ENCODE measurements at places on chromosomes 3 and 15. TPM values are rescaled to one million over a fixed set of nuclear protein-coding genes. Genes with fewer than 3 reads are reported as not detected.

DNA sequence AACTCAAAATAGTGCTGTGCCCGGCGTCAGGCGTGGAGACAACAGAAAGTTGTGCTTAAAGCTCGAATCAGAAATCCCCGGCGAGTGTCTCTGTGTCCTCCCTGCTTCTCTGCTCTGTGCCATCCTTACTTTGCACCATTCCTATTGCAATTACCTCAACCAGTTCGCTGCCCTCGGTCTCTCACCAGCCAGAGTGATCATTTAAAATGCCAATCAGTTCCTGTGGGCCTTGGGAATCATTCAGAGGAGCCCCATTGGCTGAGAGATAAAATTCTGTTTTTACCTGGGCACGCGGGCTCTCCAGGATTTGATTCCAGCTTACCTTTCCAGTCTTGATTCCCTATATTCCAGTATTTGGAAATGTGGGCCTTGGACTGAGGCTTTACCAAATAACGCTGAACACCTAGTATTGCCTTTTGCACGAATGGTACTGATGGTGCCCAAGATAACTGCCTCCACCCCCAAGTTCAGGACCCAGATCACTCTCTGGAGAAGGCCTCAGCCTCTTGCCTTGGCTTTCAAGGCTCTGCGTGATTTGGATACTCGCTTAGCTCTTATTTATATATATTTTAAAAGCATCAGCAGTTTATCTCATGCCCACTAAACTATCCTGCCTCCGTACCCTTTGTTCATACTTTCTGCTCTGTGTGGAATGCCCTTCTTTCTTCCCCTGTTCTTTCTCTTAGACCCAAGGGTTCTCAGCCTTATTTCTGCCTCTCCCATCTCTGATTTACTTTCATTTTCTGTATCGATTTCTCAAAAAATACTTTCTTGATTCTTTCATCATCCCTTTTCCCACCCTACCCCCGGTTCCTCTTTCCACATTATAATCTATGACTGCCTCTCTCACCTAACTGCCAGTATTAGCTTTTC lies 863 bp downstream of the PSMA4 start:
- no peak for DNase-seq
- no peaks in the 10 kb centered on the region for H3K27me3 ChIP-seq
- no peaks in the 10 kb centered on the region for H3K36me3 ChIP-seq
- H3K4me1 ChIP-seq: no peaks in the 10 kb centered on the region

DNA sequence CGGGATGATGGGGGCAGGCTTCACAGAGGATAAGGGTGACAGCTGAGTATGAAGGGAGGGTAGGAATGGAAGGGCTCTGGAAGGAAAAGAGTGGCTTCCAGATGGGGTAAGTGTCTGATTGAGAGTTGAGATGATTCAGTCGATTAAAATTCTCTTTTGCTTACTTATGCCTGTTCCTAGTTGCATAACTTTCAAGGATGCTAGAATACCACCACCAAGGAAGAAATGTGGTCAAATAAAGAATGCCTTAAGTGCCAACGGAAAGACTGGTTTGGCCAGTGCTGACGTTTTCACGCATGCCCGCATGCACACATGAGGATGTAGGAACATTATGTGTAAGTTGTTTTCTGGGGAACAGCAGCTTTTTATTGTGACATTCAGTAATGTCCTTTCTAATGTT lies 263.4 kb upstream of the WNT5A start:
- H3K4me1 ChIP-seq: no peaks in the 10 kb centered on the region
- no peak overlapping the region for H3K4me3 ChIP-seq
- DNase-seq: peak; percentile 76

NAALADL2 gene
- total RNA-seq: 12.0 TPM

DNA sequence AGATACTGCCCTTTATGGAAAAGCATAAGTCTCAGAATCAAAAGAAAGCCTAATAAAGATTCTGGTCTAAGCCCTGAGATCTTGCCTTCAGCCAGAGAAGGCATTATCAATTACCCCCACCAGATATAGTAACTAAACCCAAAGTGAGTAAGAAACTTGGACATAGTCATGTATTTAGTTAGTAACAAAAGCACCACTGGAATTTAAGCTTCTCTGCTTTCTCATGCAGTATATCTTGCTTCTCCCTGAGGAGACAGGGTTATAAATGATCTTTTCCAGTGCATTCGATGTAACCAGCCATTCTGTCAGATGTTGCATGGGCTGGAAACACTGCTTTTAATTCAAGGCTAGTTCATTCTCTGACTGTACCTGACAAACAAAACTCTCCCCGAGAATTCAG lies 946.7 kb downstream of the NAALADL2 start:
- H3K27ac ChIP-seq: no peak overlapping the region
- no peaks in the 10 kb centered on the region for H3K36me3 ChIP-seq
- H3K4me3 ChIP-seq: no peak overlapping the region
- no peaks in the 10 kb centered on the region for H3K27me3 ChIP-seq
- no peak for DNase-seq

- H3K4me3 ChIP-seq: no peak overlapping the region
- no peaks in the 10 kb centered on the region for H3K36me3 ChIP-seq
- no peaks in the 10 kb centered on the region for H3K27me3 ChIP-seq
- no peak overlapping the region for H3K27ac ChIP-seq
Measured at GRCh38 chr3:2211568-2211967, 112.9 kb downstream of the CNTN4 start.

- H3K27me3 ChIP-seq: no peaks in the 10 kb centered on the region
- H3K4me3 ChIP-seq: no peak overlapping the region
- no peak overlapping the region for H3K27ac ChIP-seq
- no peaks in the 10 kb centered on the region for H3K4me1 ChIP-seq
- peak; percentile 45 for DNase-seq
Measured at GRCh38 chr3:112111785-112112402, 21.2 kb downstream of the GCSAM start.

DNA sequence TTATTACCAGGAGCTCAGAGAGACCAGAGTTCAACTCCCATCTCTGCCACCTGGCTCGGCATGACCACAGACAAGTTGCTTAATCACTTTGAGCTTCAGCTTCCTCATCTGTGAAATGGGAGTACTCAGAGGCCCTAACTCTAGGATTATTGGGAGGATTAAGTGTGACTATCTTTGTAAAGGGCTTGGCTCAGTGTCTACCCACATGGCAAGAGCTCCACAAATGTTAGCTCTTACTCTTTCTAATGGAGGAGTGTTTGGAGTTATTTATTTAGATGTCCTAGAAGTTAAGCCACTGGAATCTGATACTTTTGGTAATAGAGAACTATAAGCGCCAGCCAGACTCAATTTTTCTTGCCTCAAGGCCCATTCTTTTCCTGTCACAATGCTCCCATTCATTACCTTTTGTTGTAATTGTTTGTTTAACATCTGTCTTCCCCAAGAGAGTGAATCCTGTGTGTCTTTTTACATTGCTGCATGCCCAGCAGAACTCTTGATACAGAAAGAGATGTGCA lies 12.3 kb upstream of the LMCD1 start:
- no peak for DNase-seq
- no peak overlapping the region for H3K4me3 ChIP-seq
- H3K4me1 ChIP-seq: no peaks in the 10 kb centered on the region
- H3K27ac ChIP-seq: peak overlapping the region; percentile 39

TMEM212 gene
- not detected for total RNA-seq

ATP13A5 gene
- total RNA-seq: not detected

FES gene
- 41.4 TPM for total RNA-seq

GRCh38 chr3:106745344-106746168 lies 631.7 kb upstream of the CCDC54 start:
- H3K27me3 ChIP-seq: no peaks in the 10 kb centered on the region
- H3K36me3 ChIP-seq: no peaks in the 10 kb centered on the region
- H3K27ac ChIP-seq: no peak overlapping the region
- no peak for DNase-seq
- H3K4me1 ChIP-seq: no peaks in the 10 kb centered on the region
- no peak overlapping the region for H3K4me3 ChIP-seq

CPEB1 gene
- total RNA-seq: 2.2 TPM

PLA2G4D gene
- total RNA-seq: not detected

ONECUT1 gene
- total RNA-seq: not detected

DNA sequence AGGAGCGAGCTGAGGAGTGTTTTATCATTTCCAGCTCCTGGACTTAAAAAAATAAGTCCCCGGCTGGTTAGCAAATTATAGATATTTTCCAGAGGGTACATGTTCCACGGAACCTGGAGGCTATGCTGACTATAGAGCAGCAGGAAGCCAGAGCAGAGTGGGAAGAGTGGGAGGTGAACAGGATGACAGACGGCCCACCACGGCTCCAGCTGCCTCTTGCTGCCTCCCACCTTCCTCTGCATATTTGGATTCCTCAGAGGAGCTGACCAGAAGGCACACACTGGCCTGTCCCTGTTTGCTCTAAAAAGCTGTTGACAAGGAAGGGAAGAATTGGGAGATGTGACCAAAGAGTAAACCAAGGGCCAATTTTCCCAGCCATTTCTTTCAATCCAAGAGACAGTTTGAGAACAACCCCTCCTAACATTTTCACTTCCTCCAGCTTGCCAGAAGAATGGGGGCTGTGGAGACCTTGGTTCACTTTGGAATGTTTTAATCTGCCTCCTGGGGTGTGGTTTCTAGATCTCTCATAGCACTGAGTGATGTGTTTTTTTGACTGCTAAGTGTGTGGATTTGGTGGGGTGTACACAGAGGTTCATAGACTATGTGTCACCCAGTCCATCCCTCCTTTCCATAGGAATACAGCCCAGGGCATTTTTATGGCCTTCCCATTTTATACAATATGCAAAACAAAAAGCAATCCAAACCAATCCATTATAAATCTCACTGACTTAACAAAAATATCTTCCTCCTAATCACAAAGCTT lies 36.8 kb downstream of the HGD start:
- DNase-seq: no peak
- H3K27ac ChIP-seq: no peak overlapping the region
- no peaks in the 10 kb centered on the region for H3K36me3 ChIP-seq
- H3K27me3 ChIP-seq: no peaks in the 10 kb centered on the region
- no peaks in the 10 kb centered on the region for H3K4me1 ChIP-seq

GRCh38 chr3:178381555-178381954 lies 154.7 kb upstream of the KCNMB2 start:
- no peak overlapping the region for H3K27ac ChIP-seq
- no peaks in the 10 kb centered on the region for H3K4me1 ChIP-seq
- no peak for DNase-seq
- H3K36me3 ChIP-seq: no peaks in the 10 kb centered on the region

CGNL1 gene
- total RNA-seq: 5.4 TPM

DNA sequence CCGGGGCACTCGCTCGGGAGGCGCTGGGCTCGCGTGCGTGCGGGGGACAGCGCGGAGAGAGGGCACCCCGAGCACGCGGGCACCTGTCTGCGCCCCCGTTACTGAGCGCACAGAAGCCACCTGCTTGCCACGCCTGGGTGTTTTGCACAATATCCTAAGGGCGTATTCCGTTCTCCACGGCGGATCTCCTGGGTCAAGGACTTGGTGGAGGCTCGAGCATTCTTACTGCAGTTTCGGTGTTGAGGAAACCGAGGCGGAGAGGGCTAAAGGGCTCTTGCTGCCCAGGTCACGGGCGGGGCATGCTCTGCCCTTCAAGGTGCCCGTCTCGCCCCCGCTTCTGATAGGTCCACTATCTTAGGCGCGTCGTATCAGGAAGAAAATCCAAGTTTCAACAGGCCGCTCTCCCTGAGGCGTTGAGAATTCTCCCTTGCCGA lies 526 bp downstream of the GPD1L start:
- H3K36me3 ChIP-seq: no peaks in the 10 kb centered on the region
- peak overlapping the region; percentile 88 for H3K4me3 ChIP-seq
- peak overlapping the region; percentile 83 for H3K27ac ChIP-seq
- H3K27me3 ChIP-seq: no peaks in the 10 kb centered on the region
- no peak for DNase-seq

- H3K27ac ChIP-seq: no peak overlapping the region
- H3K27me3 ChIP-seq: no peaks in the 10 kb centered on the region
- H3K4me1 ChIP-seq: no peaks in the 10 kb centered on the region
- DNase-seq: no peak
- no peaks in the 10 kb centered on the region for H3K36me3 ChIP-seq
Measured at GRCh38 chr3:29026286-29026685, 254.6 kb upstream of the RBMS3 start.

TRA2B gene
- total RNA-seq: 163 TPM

- H3K4me3 ChIP-seq: peak overlapping the region; percentile 29
- no peaks in the 10 kb centered on the region for H3K36me3 ChIP-seq
- H3K27me3 ChIP-seq: peaks cover 6% of the 10 kb centered on the region
- no peaks in the 10 kb centered on the region for H3K4me1 ChIP-seq
Measured at GRCh38 chr3:13277196-13277813, 142.8 kb downstream of the NUP210 start.

CHRM5 gene
- not detected for total RNA-seq

- H3K4me1 ChIP-seq: no peaks in the 10 kb centered on the region
- peak; percentile 74 for DNase-seq
- no peaks in the 10 kb centered on the region for H3K36me3 ChIP-seq
- no peak overlapping the region for H3K27ac ChIP-seq
- no peak overlapping the region for H3K4me3 ChIP-seq
Measured at GRCh38 chr3:187679638-187680396, 9.6 kb upstream of the SST start.

ECE2 gene
- total RNA-seq: not detected

EIF2A gene
- total RNA-seq: 204 TPM

CCRL2 gene
- 4.1 TPM for total RNA-seq

PARP3 gene
- total RNA-seq: 33.6 TPM

CNBP gene
- total RNA-seq: 495 TPM

EPHB1 gene
- 1.8 TPM for total RNA-seq

All from breast epithelium (tissue), 4 donors.